Activated naive CD8-positive, alpha-beta T cell treated with anti-CD3 and anti-CD28 coated beads, Interleukin-2, amount 50 U/mL, for 24 hours (primary cell): ENCODE measurements at places on chromosomes 7 and 10.

DNA sequence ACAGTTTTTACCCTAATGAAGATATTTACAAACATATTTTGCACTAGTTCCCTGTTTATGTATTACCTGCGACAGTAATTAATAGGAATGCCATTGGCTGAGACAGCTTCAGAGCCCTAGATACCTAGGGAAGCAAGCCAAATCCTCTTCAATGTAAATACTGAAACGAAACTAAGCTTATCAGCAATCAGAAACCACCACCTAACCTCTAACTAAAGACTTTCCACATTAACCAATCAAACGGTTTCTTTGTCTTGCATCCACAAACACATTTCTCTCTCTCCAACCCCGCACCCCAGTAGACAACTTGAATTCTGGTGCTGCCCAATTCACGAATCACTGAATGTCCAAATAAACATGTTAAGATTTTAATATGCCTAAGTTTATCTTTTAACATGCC is 474.4 kb upstream of the C7orf33 start:
- H3K4me3 ChIP-seq: no peak overlapping the region
- H3K4me1 ChIP-seq: no peaks in the 10 kb centered on the region
- H3K36me3 ChIP-seq: no peaks in the 10 kb centered on the region
- no peaks in the 10 kb centered on the region for H3K27me3 ChIP-seq
- no peak for DNase-seq

GRCh38 chr7:138029941-138030340 is 28.1 kb upstream of the CREB3L2 start:
- H3K27me3 ChIP-seq: peaks cover 4% of the 10 kb centered on the region
- DNase-seq: no peak
- H3K27ac ChIP-seq: no peak overlapping the region
- H3K4me3 ChIP-seq: no peak overlapping the region
- H3K4me1 ChIP-seq: peaks cover 6% of the 10 kb centered on the region
- H3K36me3 ChIP-seq: peaks cover 1% of the 10 kb centered on the region

DNA sequence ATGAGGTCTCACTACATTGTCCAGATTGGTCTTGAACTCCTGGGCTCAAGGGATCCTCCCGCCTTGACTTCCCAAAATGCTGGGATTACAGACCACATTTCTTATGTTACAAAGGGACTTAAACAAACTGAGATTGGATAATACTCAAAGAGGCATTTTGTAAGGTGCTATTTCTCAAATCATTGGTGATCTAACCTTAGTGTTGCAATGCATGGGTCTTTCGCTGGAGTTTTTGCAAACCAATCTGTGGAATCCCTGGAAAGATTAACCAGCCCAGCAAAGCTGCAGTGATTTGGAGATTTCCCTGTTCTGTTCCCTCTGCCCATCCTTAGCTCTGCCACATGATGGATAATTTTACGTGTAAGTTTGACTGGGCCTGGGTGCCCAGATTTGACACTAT is 20.4 kb upstream of the ECHDC3 start:
- H3K4me1 ChIP-seq: peaks cover 20% of the 10 kb centered on the region
- DNase-seq: no peak
- H3K27me3 ChIP-seq: peaks cover 20% of the 10 kb centered on the region
- H3K4me3 ChIP-seq: no peak overlapping the region
- H3K36me3 ChIP-seq: no peaks in the 10 kb centered on the region

DNA sequence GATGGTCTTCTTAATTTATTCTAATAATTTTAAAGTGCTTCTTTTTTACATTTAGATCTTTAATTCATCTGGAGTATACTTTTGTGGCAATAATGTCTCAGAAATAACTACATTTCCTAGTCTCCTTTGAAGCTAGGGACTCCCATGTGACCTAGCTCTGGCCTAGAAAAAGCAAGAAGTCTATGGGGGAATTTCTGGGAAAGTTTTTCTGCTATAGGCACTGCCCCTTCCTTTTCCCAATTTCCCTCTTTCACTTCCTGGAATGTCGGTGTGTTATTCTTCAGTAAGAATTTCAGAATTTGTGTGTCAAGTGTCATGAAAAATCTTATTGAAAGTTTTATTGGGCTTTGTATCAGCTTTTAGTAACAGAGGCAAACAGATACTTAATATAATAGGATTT is 94.6 kb upstream of the LRRC4 start:
- no peak for DNase-seq
- H3K36me3 ChIP-seq: no peaks in the 10 kb centered on the region
- no peaks in the 10 kb centered on the region for H3K27me3 ChIP-seq
- peaks cover 6% of the 10 kb centered on the region for H3K4me1 ChIP-seq

- no peak overlapping the region for H3K4me3 ChIP-seq
- peaks cover 46% of the 10 kb centered on the region for H3K4me1 ChIP-seq
- no peak overlapping the region for H3K27ac ChIP-seq
- H3K27me3 ChIP-seq: no peaks in the 10 kb centered on the region
- DNase-seq: no peak
- no peaks in the 10 kb centered on the region for H3K36me3 ChIP-seq
Measured at GRCh38 chr10:79090134-79090803, 21.5 kb downstream of the ZMIZ1 start.

GRCh38 chr10:59606551-59606961 is 103.1 kb downstream of the SLC16A9 start:
- H3K27me3 ChIP-seq: peaks cover 6% of the 10 kb centered on the region
- no peaks in the 10 kb centered on the region for H3K4me1 ChIP-seq
- H3K4me3 ChIP-seq: no peak overlapping the region
- H3K36me3 ChIP-seq: no peaks in the 10 kb centered on the region

GRCh38 chr7:45389073-45389872 is 184.9 kb upstream of the ADCY1 start:
- no peaks in the 10 kb centered on the region for H3K36me3 ChIP-seq
- H3K4me1 ChIP-seq: no peaks in the 10 kb centered on the region
- no peak for DNase-seq
- no peak overlapping the region for H3K27ac ChIP-seq
- H3K4me3 ChIP-seq: no peak overlapping the region
- peaks cover 4% of the 10 kb centered on the region for H3K27me3 ChIP-seq

GRCh38 chr7:87202705-87203104 is 16.8 kb downstream of the TMEM243 start:
- no peaks in the 10 kb centered on the region for H3K27me3 ChIP-seq
- DNase-seq: no peak
- no peak overlapping the region for H3K4me3 ChIP-seq
- peaks cover 69% of the 10 kb centered on the region for H3K4me1 ChIP-seq

- peak overlapping the region; percentile 29 for H3K4me3 ChIP-seq
- no peaks in the 10 kb centered on the region for H3K27me3 ChIP-seq
- H3K36me3 ChIP-seq: peaks cover under 1% of the 10 kb centered on the region
- peak overlapping the region; percentile 93 for H3K27ac ChIP-seq
Measured at GRCh38 chr10:79250259-79250658, 97.0 kb upstream of the PPIF start.

- no peaks in the 10 kb centered on the region for H3K36me3 ChIP-seq
- H3K27me3 ChIP-seq: peaks cover 20% of the 10 kb centered on the region
- peaks cover 13% of the 10 kb centered on the region for H3K4me1 ChIP-seq
- no peak overlapping the region for H3K27ac ChIP-seq
- DNase-seq: no peak
Measured at GRCh38 chr10:98339799-98340198, 71.8 kb upstream of the LOXL4 start.

DNA sequence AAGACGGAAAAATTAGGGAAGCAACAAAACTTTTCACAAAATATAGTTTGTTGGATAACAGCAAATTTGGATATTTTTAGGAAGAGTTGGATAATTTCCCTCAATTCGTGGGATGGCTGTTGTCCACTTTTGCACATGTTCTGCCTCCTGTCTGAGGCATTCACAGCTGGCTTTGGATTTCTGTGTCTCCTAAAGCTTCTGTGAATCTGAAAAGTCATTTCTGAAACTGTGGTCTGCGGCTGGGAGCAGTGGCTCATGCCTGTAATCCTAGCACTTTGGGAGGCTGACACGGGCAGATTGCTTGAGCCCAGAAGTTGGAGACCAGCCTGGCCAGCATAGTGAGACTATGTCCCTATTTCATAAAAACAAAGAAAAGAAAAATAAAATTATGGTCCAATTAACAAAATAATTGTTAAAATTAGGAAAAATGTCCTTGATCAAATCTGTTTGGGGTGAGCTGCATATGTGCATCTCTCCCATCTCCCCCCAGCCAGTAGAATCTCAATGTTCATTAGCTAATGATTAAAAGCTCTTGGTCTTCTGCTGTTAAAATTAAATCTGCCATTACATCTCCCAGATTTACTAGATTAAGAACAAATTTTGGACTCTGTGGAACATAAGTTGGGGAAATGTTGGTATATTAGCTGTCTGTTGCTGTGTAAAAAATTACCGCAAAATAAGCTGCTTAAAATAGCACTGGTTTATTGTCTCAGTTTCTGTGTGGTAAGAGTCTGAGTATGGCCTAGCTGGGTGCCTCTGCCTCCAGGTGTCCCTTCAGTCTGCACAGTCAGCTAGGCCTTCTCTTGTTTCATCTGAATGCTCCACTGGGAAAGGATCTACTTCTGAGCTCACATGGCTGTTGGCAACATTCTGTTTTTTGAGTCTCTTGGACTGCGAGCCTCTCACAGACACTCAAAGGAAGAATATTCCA is 332.0 kb upstream of the FZD1 start:
- H3K27ac ChIP-seq: no peak overlapping the region
- no peaks in the 10 kb centered on the region for H3K27me3 ChIP-seq
- H3K4me1 ChIP-seq: no peaks in the 10 kb centered on the region
- DNase-seq: no peak

DNA sequence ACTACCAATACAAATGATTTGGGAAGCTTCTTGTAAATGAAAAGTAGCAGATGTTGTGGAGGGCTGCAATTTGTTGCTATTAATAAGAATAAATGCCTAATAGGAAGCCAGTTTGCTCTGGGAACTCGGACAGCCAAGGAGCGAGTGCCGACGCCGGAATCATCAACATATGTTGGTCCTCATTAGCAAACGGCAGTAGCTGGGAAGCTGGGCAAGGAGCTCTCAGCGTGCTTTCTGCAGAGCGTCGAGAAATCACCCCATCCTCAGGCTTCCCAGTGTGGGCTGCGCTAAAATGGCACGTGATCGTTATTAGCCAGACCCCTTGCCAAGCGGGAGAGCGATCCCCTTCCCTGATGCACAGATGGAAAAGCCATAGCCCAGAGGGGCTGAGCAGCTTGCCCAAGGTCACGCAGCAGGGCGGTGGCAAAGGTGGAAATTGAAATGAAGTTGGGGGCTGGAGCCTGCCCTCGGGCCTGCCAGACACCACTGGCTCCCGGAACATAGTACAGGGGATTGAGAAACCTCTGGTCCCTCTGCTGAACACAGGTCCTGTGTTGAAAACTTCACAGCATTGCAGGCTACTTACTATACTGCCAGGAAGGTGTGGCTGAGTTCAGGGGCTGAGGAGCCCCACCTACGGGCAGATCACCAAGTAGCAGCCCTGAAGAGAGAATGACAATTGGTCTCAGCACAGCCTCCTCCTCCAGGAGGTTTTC is 326.9 kb downstream of the PLXNA4 start:
- no peak for DNase-seq
- no peak overlapping the region for H3K4me3 ChIP-seq
- H3K36me3 ChIP-seq: no peaks in the 10 kb centered on the region
- H3K27me3 ChIP-seq: peaks cover 5% of the 10 kb centered on the region

- no peak for DNase-seq
- H3K4me3 ChIP-seq: no peak overlapping the region
- no peak overlapping the region for H3K27ac ChIP-seq
- H3K36me3 ChIP-seq: peaks cover 88% of the 10 kb centered on the region
- no peaks in the 10 kb centered on the region for H3K27me3 ChIP-seq
- no peaks in the 10 kb centered on the region for H3K4me1 ChIP-seq
Measured at GRCh38 chr10:42304341-42304740, 334.0 kb downstream of the ZNF33B start.

GRCh38 chr10:116255886-116256751 is 16.9 kb downstream of the GFRA1 start:
- H3K36me3 ChIP-seq: peaks cover 2% of the 10 kb centered on the region
- peaks cover 3% of the 10 kb centered on the region for H3K27me3 ChIP-seq
- H3K27ac ChIP-seq: no peak overlapping the region
- no peak for DNase-seq
- H3K4me3 ChIP-seq: no peak overlapping the region

DNA sequence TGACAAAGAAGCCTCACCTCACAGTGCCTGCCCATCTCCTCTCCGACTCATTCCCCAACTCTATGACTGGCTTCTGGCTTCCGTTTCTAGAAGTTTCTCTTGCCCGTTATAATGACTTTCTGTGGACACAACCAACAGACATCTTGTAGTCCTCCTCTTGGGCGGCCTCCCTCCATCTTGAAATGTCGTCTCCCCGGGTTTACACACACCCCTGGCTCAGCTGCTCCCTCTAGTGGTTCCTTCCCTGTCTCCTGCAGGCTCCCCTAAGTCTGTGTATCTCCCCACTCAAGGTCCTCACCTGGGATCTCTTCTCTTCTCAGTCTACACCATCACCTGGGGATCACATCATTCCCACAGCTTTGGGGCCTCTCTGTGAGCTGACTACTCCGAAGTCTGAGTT is 123.4 kb upstream of the NEBL start:
- H3K4me1 ChIP-seq: no peaks in the 10 kb centered on the region
- H3K27me3 ChIP-seq: no peaks in the 10 kb centered on the region

DNA sequence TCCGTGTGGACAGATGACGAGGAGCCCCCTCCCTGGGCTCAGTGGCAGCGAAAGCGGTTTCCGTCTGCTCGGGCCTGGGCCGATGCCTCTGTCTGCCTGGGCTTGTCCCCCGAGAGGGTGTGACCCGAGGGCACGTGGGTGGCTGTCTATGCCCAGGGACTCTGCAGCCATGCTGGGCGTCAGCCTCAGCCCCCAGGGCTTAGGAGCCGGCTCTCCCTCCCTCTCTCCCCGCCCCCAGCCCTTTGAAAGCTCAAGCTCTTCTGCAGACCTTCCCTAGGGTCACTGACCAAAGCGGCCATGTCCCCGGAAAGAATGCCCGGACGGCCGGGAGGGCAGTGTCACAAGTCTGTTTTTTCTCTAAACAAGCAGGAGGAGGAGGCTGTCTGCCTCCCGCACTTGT is 7.1 kb downstream of the MICALL2 start:
- H3K4me3 ChIP-seq: no peak overlapping the region
- H3K4me1 ChIP-seq: no peaks in the 10 kb centered on the region
- H3K27me3 ChIP-seq: peaks cover under 1% of the 10 kb centered on the region
- no peaks in the 10 kb centered on the region for H3K36me3 ChIP-seq

- H3K4me1 ChIP-seq: no peaks in the 10 kb centered on the region
- no peak overlapping the region for H3K4me3 ChIP-seq
- DNase-seq: no peak
- H3K36me3 ChIP-seq: no peaks in the 10 kb centered on the region
- H3K27ac ChIP-seq: no peak overlapping the region
Measured at GRCh38 chr10:78529262-78529661, 495.6 kb downstream of the RPS24 start.

- no peak overlapping the region for H3K27ac ChIP-seq
- no peak for DNase-seq
- H3K36me3 ChIP-seq: no peaks in the 10 kb centered on the region
- peaks cover 48% of the 10 kb centered on the region for H3K4me1 ChIP-seq
Measured at GRCh38 chr7:100163006-100163531, 4.5 kb upstream of the TRAPPC14 start.

DNA sequence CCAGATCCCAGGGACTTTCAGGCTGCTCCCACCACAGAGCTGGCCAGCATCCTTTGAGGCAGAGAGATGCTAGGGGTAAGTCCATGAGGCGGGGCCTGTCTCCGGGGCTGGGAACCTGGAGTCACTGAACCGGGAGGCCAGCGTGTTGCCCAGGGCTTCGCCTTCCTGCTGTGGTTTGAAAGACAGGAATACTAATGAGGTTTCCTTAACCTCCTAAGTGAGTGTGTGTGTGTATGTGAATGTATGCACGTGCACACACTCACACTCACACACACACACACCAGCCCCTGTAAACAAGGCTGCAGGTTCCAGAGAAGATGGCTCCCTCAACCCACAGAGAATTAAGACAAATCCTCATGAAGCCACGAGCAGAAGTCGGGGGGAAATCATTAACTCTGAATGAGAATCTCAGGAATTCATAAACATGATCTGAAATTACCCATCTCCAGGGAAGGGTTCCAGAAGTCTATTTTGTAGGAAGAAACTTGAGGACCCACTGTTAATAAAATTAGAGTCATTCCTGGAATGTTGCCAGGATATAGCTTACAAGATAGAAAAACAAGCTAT is 20.3 kb upstream of the PFKP start:
- no peaks in the 10 kb centered on the region for H3K36me3 ChIP-seq
- peaks cover 4% of the 10 kb centered on the region for H3K4me1 ChIP-seq
- H3K4me3 ChIP-seq: no peak overlapping the region
